ENCODE measurements at places on chromosomes 3 and 15.

- DNase-seq, result no peak
These were observed 6.9 kb upstream of the PPP1R2 start for GRCh38 chr3:195549931-195550519.

DNA sequence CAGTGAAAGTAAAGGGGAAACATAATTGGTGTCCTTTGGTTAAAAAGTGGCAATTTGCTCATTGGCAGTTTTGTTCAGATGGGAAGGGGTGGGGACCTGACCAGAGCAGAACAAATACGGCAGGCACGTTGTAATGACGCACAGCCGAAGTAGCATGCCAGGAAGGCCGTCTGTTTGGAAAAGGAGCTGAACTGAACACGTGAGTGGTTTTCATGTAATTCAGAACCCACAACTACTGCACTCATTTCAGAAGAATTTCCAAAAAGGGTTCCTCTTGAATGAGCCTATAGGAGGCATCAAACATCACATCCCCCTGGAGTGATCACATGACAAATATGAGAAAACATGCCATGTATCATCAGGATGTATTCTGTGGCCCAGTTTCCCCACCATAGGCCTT is 42.9 kb upstream of the LMCD1 start:
- no peak for DNase-seq

DNA sequence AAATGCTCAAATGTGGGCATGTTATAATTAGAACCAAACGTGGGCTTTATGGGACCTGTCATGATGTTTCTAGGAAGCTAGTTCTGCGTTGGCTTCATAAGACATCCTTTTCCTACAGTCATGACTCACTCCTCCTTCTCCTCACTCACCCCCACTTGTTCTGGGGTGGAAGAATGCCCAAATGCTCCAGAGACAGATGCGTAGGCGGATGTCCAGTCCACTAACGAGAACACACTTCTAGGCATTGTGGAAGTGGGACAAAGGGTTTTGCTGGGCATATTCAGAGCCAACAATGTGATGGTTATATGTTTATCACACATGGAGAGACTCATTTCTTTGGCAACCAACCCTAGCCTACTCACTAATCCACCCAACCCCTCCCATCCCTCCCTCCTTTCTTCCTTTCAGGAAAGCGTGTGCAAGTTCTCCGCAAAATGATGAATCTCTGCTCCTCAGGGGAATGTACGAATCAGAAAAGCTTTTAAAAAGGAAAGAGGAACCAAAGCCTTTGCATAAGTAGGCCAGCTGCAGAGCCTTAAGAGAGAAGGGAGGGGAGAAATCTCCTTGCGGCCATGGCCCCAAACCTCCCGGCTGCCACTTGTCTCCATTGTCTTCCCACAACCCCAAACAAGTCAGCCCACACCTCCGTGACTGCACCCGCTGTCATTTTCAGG is 123.0 kb upstream of the SPRED1 start:
- peak; percentile 21 for DNase-seq

- no peak for DNase-seq
These were observed 138.2 kb upstream of the IL12A start for GRCh38 chr3:159850481-159850880.

GRCh38 chr15:91282486-91282885 is 182.4 kb downstream of the SV2B start:
- no peak for DNase-seq

- DNase-seq, result no peak
These were observed 61.6 kb downstream of the ATP1B3 start for GRCh38 chr3:141938011-141938500.

GRCh38 chr3:17745301-17745700 is 2.9 kb upstream of the TBC1D5 start:
- DNase-seq, result no peak

DNA sequence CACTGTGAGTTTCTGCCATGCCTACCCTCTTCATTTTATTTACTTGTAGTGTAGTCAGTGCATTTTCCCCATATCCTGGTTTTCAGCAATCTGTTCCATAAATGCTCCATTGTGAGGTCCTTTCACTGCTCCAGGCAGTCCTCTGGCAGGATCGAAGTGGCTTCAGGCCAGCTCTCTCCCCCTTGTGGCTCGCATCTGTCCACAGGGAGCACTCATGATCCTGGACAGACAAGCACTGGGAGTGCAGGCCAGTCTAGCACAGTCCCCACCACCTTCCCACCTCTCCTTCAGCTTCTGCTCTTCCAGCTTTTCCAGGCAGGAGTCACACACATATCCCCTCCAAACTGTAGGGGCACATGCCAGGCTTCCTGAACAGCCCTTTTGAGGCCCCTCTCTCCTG is 173.6 kb downstream of the PPM1L start:
- DNase-seq, result peak; percentile 13

GRCh38 chr3:141561426-141562034 is 74.7 kb downstream of the RASA2 start:
- peak; percentile 63 for DNase-seq

- no peak for DNase-seq
These were observed 46.2 kb downstream of the ZNF385D start for GRCh38 chr3:21704796-21705195.

DNA sequence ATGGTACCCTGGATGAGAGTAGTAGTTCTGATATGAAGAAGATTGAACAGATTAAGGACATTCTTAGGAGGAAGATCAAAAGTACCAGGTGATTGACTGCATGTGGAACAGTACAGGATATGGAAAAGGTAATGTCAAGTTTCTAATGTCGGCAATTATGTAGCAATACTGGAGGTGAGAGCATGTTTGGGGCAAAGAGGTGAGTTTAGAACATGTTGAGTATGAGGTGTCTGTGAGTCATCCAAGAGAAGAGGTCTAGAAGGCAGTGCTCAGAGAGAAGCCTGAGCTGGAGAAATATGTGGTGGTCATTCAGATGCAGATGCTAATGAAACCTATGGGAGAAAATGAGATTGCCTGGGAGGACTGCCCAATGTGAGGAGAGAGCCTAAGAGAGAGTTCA is 305.6 kb downstream of the ZBTB20 start:
- no peak for DNase-seq

DNA sequence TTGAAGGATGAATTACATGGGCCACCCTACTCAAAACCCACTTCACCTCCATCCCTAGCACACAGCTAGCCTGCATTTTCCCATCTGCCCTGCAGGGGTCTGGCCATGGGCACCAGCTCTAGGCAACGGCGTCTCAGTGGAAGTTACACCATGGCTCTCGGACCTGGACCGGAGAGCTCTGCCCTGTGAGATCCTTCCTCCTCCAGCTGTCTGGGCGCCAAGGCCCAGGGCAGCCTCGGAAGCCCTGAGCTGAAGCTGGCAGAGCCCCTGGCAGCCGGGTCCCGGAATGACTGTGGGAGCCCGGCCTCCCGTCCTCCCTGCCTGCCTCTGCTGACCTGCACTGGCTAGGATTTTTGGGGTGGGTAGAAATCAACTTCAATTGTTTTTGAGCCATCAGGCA is 98.9 kb downstream of the CHSY1 start:
- peak; percentile 66 for DNase-seq

DNA sequence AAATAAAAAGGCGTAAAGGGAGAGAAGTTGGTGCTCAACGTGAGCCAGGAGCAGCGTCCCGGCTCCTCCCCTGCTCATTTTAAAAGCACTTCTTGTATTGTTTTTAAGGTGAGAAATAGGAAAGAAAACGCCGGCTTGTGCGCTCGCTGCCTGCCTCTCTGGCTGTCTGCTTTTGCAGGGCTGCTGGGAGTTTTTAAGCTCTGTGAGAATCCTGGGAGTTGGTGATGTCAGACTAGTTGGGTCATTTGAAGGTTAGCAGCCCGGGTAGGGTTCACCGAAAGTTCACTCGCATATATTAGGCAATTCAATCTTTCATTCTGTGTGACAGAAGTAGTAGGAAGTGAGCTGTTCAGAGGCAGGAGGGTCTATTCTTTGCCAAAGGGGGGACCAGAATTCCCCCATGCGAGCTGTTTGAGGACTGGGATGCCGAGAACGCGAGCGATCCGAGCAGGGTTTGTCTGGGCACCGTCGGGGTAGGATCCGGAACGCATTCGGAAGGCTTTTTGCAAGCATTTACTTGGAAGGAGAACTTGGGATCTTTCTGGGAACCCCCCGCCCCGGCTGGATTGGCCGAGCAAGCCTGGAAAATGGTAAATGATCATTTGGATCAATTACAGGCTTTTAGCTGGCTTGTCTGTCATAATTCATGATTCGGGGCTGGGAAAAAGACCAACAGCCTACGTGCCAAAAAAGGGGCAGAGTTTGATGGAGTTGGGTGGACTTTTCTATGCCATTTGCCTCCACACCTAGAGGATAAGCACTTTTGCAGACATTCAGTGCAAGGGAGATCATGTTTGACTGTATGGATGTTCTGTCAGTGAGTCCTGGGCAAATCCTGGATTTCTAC is at the start of gene RARB:
TSS of gene RARB (plus strand) at position 322 of the 847 bp plus-strand sequence. CDS start at position 791, 469 bp downstream.
- peak; percentile 69 for DNase-seq

GRCh38 chr3:33428734-33429133 is 11.5 kb downstream of the UBP1 start:
- DNase-seq, result no peak

DNA sequence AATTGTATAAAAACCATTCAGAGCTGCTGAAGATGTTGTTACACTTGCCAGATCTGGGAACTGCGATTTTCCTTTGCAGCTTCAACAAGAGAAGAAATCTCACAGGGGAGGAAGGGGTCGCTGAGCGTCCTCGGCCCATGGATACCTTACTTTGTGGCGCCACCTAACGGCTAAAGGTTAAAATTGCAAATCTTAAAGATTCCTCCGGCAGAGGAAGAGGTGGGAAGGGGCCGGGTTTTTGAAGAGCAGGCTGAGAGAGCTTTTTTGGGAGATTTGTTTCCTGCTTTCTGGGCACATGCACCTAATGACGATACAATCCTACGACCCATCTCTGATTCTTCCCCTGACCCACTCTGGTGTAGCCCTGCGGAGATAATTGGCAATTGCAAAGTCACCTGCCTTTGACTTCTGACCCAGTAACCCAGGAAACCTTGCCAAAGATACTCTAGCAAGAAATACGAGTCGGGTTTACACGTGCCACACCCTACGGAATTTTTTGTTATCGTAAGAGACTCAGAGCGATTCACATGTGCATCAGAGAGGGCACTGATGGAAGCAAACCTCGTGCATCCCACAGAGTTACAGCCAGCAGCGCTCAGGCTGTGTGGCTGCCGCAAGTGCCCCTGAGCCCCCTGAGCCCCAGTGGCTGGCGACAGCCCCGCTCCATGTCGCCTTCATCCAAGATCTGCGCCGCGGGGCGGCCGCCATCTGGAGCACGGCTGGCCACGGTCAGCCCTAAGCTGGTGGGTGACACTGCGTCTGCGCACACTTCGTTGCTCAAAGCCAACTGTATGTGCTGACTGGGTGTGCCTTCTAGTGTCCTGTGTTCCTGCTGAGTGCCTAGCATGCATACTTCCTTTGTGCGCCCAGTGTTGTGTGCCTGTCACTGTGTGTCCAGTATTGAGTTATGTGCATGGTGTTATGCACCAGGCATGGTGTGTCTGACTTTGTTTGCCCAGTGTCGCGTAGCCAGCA is 55.2 kb upstream of the CHRNA7 start:
- peak; percentile 79 for DNase-seq

DNA sequence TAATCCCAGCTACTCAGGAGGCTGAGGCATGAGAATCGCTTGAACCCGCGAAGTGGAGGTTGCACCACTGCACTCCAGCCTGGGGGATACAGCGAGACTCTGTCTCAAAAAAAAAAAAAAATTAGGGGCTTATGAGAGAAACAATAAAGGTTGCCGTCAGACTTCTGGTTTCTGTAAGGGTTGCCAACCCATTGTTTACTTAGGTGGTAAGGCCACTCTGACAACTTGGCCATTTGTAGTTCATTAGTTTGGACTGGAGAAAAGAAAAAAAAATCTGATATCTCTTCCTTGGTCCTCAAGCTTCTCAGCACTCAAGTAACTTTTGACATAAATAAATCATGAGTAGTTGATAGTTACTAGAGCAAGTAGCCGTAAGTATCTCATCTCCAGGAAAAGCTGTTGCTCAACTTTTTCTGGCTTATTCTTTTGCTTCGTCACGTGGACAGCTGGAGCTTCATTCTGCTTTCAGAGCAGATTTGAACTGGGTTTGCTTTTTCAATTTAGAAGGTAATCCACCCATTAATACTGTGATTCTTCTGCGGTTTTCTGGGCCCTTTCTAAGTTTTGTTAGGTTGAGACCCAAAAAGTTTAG is 9.4 kb downstream of the SNX1 start:
- no peak for DNase-seq

DNA sequence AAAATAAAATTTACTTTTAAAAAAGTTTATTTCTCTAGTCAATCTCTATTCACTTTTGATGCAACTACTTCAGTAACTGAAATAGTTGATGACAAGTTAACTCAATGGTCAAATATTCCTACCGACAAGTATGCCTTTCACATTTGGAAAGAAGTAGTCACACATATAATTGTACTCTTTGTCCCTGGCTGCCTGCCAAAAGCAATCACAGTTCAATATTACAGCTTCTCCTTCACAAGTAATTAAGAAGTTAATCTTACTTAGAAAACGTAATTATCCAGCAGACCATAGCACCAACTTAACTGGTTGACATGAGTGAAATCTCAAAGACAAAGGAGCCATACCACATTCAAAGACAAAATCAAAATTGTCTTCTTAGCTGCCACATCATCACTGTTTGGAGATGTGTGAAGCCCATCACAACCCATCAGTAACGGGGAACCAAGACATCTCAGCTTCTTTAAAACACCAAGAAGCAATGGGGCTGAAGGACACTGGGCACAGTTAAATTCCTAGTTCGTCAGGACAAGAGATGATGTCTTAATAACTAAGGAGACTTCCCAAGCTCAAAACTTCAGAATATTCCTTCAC is 86.1 kb downstream of the PLCH1 start:
- no peak for DNase-seq

DNA sequence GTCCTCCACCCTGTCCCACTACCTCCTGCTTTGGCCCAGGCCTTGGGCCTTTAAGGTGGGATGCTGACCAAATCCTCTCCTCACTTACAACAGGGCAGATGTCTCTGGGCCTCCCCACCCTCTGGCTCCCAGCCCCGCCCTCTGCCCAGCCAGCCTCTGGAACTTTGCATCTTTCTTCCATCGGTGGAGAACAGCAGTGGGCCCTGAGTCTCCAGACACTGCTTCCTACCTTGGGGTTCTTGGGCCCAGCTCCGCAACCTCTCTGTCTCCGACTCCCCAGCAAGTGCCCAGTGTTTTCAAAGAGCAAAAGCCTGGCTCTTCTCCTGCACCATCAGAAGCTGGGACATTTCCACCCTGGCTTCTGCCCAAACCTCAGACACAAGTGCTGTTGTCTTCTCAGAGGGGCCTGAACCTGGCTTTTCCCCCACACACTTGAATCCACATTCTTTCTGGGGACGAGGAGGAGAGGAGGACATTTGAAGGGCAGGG is 33.1 kb downstream of the MRAS start:
- no peak for DNase-seq

DNA sequence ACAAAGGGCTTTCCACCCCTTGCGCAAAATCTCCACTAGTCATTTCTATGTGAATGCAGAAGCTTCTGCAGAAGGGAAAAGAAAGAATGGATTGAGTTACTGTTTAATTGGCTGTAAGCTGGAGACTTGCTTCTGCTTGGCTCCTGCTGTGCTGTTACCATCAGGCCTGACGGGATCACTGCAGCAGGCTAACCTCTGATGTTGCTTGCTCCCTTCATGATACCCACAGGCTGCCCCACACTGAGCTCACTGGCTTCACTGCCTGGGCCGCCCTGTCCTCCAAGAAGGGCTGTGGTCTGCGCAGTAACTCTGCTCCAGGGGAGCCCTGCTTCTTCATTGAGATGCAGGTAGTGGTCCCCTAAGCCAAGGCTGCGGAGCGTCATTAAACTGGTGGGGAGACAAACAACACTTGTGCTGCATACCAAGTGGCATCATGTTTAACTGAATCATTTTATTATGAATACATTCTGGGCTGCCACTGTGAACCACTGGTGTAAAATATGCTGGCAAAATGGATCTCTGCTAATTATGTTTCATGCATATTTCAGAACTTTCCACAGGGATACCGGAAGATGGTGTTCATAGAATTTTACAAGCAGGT is 78.6 kb downstream of the WDR49 start:
- no peak for DNase-seq
